Right atrium auricular region (tissue), 2 donors: ENCODE measurements at places on chromosomes 5 and 9.

- H3K4me1 ChIP-seq: peaks cover 16% of the 10 kb centered on the region
- no peak for DNase-seq
- H3K27me3 ChIP-seq: no peaks in the 10 kb centered on the region
- H3K36me3 ChIP-seq: peaks cover 20% of the 10 kb centered on the region
- H3K4me3 ChIP-seq: peak overlapping the region; percentile 89
- peak overlapping the region; percentile 89 for H3K27ac ChIP-seq
Measured at GRCh38 chr5:178131446-178131996, 707 bp downstream of the RMND5B start.

DNA sequence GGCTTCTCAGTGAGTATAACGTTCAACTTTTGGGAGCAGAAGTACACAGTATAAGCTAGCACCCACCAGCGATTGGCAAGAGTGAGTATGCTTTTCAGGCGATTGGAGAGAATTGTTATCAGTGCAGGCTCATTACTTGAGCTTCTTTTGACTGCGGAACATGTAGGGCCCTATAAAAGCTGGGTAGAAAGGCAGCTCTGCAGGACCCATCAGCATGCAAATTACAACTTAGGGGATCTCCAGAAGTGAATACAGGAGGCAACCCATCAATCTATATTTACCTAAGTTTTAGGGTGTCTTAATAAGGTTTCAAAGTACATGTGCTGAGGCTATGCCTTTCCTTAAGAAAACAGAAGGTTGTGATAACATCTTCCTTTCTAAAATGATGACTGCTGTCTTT lies 225.0 kb downstream of the MLLT3 start:
- H3K27me3 ChIP-seq: no peaks in the 10 kb centered on the region
- no peak for DNase-seq
- no peaks in the 10 kb centered on the region for H3K36me3 ChIP-seq

DNA sequence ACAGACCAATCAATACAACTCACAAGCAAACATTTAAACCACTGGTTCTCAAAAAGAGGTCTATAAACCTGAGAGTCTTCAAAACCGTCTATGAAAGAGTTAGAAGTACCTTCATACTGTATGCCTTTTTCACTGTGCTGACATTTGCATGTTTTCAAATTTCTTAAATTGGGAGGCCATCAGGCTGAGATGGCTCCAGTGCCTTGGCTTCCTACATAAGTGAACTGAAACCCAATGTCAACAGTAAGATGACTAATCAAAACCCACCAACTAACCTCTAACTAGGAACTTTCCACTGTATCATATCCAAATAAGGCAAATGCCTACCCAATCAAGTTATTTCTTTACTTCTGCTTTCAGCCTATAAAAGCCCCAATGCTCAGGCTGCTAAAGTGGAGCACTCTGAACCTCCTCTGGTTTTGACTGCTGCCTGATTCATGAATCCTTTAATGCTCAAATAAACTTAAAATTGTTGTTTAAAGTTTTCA lies 35.1 kb downstream of the FAM13B start:
- H3K36me3 ChIP-seq: peaks cover 26% of the 10 kb centered on the region
- no peak overlapping the region for H3K27ac ChIP-seq
- H3K4me3 ChIP-seq: no peak overlapping the region
- H3K27me3 ChIP-seq: no peaks in the 10 kb centered on the region
- no peak for DNase-seq
- H3K4me1 ChIP-seq: peaks cover 15% of the 10 kb centered on the region

DNA sequence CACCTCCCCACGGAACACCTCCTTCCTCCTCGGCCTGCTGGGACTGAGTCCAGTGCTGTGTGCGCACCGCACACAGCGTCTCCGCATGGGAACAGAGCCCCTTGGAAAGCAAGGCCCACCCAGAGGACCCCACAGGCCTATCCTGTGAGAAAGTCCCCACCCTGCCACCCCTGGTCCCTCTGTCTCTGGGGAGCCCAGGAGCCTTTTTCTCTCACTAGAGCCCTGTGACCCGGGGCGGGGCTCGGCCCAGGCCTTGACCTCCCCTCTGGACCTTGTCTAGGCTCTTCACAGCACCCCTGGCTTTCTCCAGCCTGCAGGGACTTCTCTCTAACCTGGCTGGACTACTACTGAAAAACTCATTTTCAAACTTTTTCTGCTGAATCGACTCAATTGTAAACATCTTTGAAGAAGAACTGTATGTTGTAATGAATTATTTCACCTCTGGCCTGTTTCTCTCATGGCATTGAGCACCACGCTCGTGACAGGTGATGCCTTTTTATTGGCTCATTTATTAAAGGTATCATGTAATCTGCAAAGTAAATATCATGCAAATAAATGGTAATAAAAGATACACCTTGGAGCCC lies 89.2 kb downstream of the IRX1 start:
- H3K36me3 ChIP-seq: no peaks in the 10 kb centered on the region
- H3K4me1 ChIP-seq: no peaks in the 10 kb centered on the region
- no peaks in the 10 kb centered on the region for H3K27me3 ChIP-seq

DNA sequence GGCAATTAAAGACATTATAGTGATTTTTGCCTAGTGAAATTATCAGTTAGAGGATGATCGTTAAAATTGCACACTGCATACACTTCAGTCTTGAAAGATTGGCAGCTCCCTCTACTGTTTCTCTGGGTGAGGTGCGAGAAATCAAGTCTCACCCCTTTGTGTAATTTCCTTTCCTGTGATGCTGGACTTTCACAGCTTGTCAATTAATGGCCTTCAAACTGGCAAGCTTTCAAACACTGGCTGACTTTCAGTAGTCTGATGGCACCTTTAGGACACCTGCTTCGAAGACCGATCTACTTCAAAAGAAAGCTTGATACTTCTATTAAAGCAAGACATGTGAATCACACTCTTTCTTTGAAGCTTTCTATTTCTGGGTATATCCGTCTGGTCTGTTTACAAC lies 706.7 kb upstream of the PTPRD start:
- H3K36me3 ChIP-seq: no peaks in the 10 kb centered on the region
- no peak for DNase-seq
- no peaks in the 10 kb centered on the region for H3K27me3 ChIP-seq
- no peak overlapping the region for H3K4me3 ChIP-seq
- H3K27ac ChIP-seq: no peak overlapping the region

- H3K36me3 ChIP-seq: no peaks in the 10 kb centered on the region
- no peaks in the 10 kb centered on the region for H3K27me3 ChIP-seq
- H3K4me3 ChIP-seq: no peak overlapping the region
- DNase-seq: no peak
Measured at GRCh38 chr5:55900776-55901175, 49.6 kb downstream of the IL31RA start.

DNA sequence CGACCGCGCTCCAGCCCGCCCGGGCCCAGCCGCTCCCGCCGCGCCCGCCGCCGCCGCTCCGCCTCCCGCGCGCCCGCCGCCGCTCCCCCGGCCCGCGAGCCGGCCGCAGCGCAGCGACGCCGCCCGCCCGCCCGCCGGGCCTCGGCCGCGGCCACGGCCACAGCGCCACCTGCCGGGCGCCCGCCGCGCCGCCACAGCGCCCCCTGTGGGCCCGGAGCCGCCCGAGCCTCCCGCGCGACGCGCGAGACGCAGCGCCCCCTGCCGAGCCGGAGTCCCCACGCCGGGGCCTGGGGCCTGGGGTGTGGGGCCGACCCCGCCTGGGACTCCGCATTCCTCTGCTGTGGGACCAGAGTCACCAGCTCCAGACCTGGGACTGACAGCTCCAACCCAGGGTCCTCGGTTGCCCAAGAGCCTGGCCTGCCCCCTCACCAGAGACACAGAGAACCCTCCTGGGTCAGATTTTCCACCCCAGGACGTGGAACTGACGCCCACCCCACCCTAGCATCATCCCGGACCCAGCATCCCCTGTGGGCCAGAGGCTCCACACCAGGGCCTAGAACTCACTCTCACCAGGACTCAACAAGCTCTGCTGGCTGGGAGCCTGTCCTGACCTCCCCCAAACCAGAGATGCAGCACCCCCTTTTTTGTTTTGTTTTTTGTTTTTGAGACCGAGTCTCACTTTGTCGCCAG lies at the start of gene RAPGEF1:
RAPGEF1 (minus strand) TSS at position 118 of the 690 bp plus-strand sequence. CDS start 246 bp downstream, outside the sequence.
- H3K36me3 ChIP-seq: no peaks in the 10 kb centered on the region
- no peaks in the 10 kb centered on the region for H3K4me1 ChIP-seq
- peak within 1 kb of the TSS; percentile 60 for H3K27ac ChIP-seq
- H3K4me3 ChIP-seq: peak within 1 kb of the TSS; percentile 58

DNA sequence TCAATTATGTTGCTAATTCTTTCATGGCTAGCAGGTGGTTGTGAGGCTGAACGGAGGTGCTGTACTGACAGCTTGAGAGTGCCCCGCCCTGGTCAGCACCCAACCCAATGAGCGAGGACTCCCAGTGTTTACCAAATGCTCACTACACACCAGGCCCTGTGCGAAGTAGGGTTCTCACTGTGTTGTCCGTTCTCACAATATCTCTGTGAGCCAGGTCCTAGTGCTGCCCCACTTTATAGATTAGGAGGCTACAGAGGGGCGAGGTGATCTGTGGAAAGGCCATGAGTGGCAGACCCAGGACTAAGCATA lies 28.2 kb downstream of the COL15A1 start:
- no peak for DNase-seq
- H3K27me3 ChIP-seq: no peaks in the 10 kb centered on the region
- H3K27ac ChIP-seq: peak overlapping the region; percentile 76
- H3K4me1 ChIP-seq: no peaks in the 10 kb centered on the region
- no peak overlapping the region for H3K4me3 ChIP-seq
- H3K36me3 ChIP-seq: no peaks in the 10 kb centered on the region

DNA sequence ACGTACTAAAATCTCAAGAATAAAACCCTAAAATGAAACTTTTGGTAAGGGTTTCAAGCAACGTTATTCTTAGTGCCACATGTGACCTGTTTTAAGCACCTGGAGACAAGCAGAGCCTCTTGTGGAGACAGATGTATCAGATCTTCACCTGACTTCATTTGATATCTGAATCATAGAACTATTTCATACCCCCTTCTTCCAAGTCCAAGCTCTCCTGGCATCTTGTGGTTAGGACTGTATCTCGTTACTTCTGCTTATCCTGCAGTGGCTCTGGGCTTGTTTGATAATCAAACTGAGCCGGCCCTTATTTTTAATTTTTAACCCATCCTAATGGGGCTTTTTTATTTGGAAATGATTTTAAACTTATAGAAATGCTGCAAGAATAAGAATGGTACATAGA lies 11.1 kb upstream of the FSD1L start:
- H3K27me3 ChIP-seq: no peaks in the 10 kb centered on the region
- no peaks in the 10 kb centered on the region for H3K36me3 ChIP-seq
- DNase-seq: no peak
- no peak overlapping the region for H3K27ac ChIP-seq

- H3K27me3 ChIP-seq: no peaks in the 10 kb centered on the region
- DNase-seq: no peak
- H3K4me3 ChIP-seq: no peak overlapping the region
- no peak overlapping the region for H3K27ac ChIP-seq
Measured at GRCh38 chr5:111147502-111147901, 55.4 kb downstream of the WDR36 start.

DNA sequence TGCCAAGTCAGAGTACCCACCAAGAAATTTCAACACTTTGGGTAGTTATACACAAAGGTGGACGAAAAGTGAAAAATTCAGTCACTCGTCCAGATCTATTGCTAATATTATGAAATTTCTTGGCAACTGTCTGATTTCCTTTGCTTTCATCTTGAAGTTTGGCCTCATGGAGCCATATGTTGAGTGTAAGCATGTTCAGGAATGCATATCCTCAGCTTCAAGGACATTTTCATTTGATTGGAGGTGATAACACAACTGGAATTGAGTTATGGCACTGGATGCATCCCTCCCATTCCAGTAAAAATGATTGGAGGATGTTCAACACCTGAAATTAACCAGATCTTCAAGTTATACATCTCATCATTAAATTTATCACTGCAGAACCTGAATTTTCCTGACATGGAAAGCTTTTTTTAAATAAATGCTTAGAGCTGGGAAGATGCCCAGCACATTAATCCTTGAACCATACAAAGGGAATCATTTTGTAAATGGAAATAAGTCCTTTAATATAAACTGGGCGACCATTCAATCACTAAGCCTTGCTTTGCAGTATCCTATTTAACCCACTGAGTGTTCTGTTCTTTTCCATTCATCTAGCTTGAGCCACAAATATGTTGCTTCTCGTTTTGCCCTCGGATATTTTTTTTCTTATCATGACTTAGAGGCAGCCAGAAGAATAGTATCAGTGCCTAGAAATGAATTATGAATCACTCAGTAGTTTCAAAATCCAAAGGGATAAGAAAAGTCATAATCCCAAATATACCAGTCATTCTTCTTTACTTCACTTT lies 273.7 kb upstream of the PIK3R1 start:
- no peaks in the 10 kb centered on the region for H3K4me1 ChIP-seq
- H3K27ac ChIP-seq: no peak overlapping the region
- H3K27me3 ChIP-seq: no peaks in the 10 kb centered on the region
- no peak overlapping the region for H3K4me3 ChIP-seq
- no peak for DNase-seq

DNA sequence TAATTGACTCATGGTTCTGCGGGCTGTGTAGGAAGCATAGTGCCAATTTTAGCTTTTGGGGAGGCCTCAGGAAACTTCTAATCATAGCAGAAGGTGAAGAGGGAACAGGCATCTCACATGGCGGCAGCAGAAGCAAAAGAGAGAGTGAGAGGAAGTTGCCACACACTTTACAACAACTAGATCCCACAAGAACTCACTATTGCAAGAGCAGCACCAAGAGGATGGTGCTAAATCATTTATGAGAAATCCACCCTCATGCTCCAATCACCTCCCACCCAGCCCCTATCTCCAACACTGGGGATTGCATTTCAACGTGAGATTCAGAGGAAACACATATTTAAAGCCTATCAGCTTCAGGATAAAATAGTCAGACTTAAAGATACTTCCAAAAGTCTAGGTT lies 36.1 kb upstream of the LPAR1 start:
- H3K36me3 ChIP-seq: no peaks in the 10 kb centered on the region
- no peak for DNase-seq
- H3K27ac ChIP-seq: no peak overlapping the region
- no peaks in the 10 kb centered on the region for H3K27me3 ChIP-seq
- H3K4me1 ChIP-seq: no peaks in the 10 kb centered on the region

- no peaks in the 10 kb centered on the region for H3K36me3 ChIP-seq
- no peak overlapping the region for H3K4me3 ChIP-seq
- peak; percentile 55 for DNase-seq
Measured at GRCh38 chr5:171714261-171714660, 71.4 kb upstream of the SMIM23 start.

DNA sequence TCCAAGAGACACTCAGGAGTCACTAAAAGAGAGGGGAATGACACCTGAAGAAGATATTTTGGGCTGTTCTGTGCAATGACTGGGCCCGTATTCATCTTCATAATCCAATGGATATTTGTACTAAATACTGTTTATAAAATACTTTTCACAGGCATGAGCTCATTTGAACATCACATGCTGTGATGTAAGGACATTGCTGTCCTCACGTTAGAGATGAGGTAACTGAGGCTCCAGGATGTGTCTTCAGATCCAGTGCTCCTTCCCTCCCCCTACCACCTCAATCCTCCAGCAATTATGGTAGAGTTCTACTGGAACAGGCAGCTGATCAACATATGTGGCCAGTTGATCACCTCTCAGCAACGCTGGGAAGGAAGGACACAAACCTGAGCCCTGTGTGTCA lies 139.4 kb upstream of the OSMR start:
- H3K4me1 ChIP-seq: no peaks in the 10 kb centered on the region
- no peak for DNase-seq
- no peak overlapping the region for H3K27ac ChIP-seq
- H3K36me3 ChIP-seq: no peaks in the 10 kb centered on the region
